ENCODE measurements at places on chromosomes 7 and 10.

- H3K4me3 ChIP-seq: no peak overlapping the region
- no peaks in the 10 kb centered on the region for H3K4me1 ChIP-seq
- H3K27ac ChIP-seq: no peak overlapping the region
- H3K36me3 ChIP-seq: no peaks in the 10 kb centered on the region
- peak; percentile 13 for DNase-seq
These were observed 178.3 kb upstream of the ZMIZ1 start for GRCh38 chr10:78890506-78890905.

DNA sequence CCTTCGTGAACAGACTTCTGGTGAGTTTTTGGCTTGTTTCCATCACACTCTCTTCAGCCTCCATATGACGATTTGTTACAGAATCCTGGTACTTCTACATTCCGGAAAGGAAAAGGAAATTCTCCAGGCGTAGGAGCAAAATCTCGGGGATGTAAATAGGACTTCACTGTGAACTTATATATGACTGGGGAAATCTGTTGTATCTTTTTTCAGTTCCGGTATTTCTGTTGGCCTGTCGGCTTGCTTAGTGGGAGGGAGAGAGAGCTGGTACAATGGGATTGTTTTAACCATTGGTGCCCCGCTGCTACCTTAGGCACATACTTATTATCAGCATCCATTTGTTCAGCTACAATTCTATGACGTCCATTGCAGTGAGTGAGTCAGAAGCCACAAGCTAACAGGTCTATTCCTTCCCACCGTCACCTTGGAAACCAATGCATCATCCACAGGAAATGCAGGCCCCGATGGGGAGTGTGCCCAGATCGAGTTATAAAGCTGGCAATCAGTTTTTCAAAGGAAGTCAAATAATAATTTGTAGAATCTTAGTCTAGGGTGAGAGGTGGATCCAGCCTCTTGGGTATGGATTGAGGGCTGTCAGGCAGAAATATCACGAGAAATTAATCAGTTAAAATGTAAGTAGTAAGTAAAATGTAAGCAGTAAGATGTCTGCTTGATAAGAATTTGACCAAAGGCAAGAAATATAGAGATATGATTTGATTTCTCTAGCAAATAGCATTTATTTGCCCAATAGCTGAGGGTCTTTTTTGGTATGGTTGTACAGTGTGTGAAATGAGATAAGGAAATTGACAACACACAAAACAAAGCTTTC, 92.0 kb upstream of the MKLN1 start:
- H3K4me3 ChIP-seq: no peak overlapping the region
- H3K27me3 ChIP-seq: no peaks in the 10 kb centered on the region
- no peaks in the 10 kb centered on the region for H3K4me1 ChIP-seq

GRCh38 chr7:116985575-116985974, 32.3 kb downstream of the ST7 start:
- no peaks in the 10 kb centered on the region for H3K4me1 ChIP-seq
- H3K36me3 ChIP-seq: no peaks in the 10 kb centered on the region
- H3K27ac ChIP-seq: no peak overlapping the region

DNA sequence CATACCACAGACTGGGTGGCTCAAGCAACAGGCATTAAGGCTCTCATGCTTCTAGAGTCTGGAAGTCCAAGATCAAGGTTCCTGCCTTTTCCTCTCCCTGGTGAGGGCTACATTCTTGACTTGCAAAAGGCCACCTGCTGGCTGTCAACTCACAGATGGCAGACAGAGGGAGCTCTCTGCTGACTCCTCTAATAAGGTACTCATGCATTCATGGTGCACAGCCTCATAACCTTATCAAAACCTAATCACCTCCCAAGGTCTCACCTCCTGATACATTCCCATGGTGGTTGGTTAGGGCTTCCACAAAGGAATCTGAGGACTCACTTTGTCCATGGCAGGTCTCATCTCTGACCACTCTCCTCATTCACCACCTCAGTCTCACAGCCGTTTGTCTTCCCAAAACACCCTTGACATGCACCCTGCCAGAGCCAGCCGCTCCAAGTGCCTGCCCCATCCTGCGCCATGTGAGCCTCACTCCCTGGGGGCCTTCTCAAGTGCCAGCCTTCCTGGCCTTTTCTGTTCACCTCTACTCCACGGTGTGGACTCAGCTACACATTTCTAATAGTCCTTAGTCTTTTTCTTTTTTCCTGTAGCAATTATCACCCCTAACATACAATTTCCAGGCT, 400.3 kb upstream of the ADARB2 start:
- H3K36me3 ChIP-seq: no peaks in the 10 kb centered on the region
- no peak for DNase-seq
- H3K27me3 ChIP-seq: no peaks in the 10 kb centered on the region
- no peak overlapping the region for H3K4me3 ChIP-seq
- no peaks in the 10 kb centered on the region for H3K4me1 ChIP-seq
- H3K27ac ChIP-seq: no peak overlapping the region

DNA sequence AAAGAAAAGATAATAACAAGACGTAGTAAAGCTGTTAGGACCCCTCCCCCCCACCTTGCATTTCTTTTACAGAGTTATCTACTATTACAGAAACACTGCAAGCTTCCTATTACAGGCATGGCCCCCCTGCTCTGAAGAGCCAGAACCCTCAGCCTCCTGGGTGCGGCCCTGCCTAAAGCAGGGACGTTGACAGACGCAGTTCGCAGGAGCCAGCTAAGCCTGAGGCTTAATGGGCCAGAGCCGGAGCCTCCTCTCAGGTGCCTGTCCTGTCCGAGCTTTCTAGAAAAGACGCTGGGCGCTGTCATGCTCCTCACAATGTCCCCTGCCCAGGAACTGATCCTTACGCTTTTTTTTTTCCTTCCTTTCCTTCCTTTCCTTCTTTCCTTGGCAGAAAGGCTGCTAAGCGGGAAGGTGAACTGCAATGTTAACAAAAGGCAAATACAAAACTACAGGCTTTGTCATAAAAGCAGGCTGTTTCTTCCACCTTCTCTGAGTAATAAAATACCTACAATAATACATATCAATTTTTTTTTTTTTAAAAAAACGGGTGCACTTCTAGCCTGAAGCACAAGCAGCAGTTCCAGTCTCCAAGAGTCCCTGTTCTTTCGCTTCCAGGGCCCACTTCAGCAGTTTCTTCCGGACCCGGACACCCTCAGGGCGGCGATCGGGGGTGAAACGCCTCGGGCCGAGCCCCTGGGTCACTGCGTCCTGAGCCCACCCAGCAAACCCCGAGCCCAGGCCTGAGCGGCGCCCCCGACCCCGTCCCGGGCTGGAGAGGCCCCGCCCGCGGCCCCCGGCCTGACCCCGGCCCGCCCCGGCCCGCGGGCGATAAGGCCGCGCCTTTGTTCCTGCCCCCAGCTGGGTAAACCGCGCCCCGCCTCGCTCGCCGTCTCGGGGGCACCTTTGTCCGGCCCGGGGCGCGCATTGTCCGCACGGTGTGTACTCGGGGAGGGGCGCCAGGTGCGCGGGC, 11.2 kb downstream of the MNX1 start:
- peaks cover 90% of the 10 kb centered on the region for H3K27me3 ChIP-seq
- no peak for DNase-seq
- no peak overlapping the region for H3K27ac ChIP-seq

DNA sequence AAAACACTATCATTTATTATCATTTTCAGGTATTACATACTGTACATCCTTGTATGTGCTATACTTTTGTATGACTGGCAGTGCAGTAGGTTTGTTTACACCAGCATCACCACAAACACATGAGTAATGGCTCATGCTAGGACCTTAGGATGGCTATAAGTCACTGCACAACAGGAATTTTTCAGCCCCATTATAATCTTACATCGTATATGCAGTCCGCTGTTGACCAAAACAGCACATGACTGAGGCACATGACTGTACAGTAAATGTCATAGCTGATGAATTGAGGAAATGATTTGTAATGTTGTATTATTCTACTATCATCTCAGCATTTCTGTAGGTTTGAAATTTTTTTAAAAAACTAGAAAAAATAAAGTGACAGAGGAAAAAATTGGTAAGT, 38.6 kb downstream of the BPGM start:
- no peak overlapping the region for H3K27ac ChIP-seq

GRCh38 chr7:28862595-28863272, 95.4 kb downstream of the TRIL start:
- no peak overlapping the region for H3K4me3 ChIP-seq
- no peak for DNase-seq
- no peaks in the 10 kb centered on the region for H3K4me1 ChIP-seq
- no peaks in the 10 kb centered on the region for H3K36me3 ChIP-seq
- H3K27ac ChIP-seq: no peak overlapping the region

GRCh38 chr7:155381852-155382801, 75.8 kb upstream of the EN2 start:
- DNase-seq: no peak
- H3K27ac ChIP-seq: no peak overlapping the region
- H3K4me3 ChIP-seq: peak overlapping the region; percentile 40

DNA sequence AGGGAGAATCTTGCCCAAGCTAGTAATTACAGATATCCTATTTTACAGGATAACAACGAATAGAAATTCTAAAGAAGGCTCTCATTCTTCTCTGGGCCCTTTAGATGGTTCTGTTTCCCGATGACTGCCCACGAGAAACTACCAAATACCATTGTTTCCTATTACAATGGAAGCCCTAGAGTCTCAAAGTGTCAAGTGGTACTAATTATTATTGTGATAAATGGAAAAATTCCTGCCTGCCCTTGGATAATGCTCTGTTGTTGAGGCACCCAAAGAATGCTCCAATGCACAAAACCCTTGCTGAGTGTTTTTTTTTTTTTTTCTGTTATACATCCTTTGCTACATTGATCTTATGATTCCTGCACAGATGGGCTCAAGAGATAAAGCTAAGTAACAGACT, 504.5 kb downstream of the XPNPEP1 start:
- H3K27me3 ChIP-seq: no peaks in the 10 kb centered on the region
- DNase-seq: no peak
- H3K4me1 ChIP-seq: no peaks in the 10 kb centered on the region
- H3K27ac ChIP-seq: no peak overlapping the region

DNA sequence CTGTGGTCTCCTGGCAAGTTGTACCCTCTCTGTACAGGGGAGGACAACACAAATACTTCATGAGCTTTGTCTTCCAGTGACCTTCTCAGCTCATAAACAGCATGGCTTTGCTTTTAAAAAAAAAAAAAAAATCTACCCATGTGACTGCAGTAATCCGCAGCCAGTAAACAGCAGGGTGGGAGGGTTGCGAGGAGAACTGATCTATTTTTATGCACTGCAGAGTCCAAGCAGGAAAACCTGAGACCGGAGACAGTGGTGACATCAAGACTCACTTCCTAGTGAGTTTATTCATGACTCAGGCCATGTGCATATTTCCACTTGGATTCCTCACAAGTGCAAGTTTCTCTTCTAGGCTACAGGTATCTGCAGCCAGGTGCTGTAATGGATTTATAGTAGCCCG, 127.9 kb downstream of the NRF1 start:
- no peak for DNase-seq
- no peak overlapping the region for H3K4me3 ChIP-seq
- no peaks in the 10 kb centered on the region for H3K4me1 ChIP-seq
- no peaks in the 10 kb centered on the region for H3K27me3 ChIP-seq
- peaks cover 73% of the 10 kb centered on the region for H3K36me3 ChIP-seq
- no peak overlapping the region for H3K27ac ChIP-seq

- no peak for DNase-seq
- H3K27me3 ChIP-seq: no peaks in the 10 kb centered on the region
- H3K4me3 ChIP-seq: no peak overlapping the region
- no peak overlapping the region for H3K27ac ChIP-seq
- H3K36me3 ChIP-seq: peaks cover 30% of the 10 kb centered on the region
- peaks cover 33% of the 10 kb centered on the region for H3K4me1 ChIP-seq
These were observed 2.3 kb downstream of the ZNHIT1 start for GRCh38 chr7:101220295-101220694.

DNA sequence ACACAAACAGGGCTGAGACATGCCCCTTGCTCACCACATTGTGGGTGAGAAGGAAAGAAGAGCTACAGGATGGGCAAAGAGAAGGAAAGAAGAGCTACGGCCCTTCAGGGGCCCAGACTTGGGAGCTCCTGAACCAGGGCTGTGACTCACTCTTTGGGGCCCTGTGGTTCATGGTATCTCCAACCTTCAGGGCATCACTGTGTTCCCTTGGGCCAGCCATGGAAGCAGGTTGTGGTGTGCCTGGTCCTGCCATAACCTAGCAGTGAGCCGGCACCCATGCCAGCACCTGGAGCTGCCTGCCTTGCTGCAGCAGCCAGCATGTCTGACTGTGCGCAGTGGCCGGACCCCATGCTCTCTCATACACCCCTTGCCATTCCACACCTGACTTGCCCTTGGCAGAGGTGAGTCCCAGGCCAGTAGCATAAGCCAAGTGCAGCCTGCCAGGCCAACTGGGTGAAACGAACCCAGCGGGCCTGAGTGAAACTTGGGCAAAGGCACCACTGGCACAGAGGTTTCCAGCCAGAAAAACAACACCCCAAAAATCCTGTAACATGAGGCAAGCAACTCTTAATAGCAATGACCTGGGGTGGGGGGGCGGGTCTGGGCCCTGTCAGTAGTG, 89.0 kb upstream of the CACUL1 start:
- H3K4me1 ChIP-seq: peaks cover 8% of the 10 kb centered on the region
- H3K27me3 ChIP-seq: no peaks in the 10 kb centered on the region
- DNase-seq: no peak
- no peak overlapping the region for H3K4me3 ChIP-seq

DNA sequence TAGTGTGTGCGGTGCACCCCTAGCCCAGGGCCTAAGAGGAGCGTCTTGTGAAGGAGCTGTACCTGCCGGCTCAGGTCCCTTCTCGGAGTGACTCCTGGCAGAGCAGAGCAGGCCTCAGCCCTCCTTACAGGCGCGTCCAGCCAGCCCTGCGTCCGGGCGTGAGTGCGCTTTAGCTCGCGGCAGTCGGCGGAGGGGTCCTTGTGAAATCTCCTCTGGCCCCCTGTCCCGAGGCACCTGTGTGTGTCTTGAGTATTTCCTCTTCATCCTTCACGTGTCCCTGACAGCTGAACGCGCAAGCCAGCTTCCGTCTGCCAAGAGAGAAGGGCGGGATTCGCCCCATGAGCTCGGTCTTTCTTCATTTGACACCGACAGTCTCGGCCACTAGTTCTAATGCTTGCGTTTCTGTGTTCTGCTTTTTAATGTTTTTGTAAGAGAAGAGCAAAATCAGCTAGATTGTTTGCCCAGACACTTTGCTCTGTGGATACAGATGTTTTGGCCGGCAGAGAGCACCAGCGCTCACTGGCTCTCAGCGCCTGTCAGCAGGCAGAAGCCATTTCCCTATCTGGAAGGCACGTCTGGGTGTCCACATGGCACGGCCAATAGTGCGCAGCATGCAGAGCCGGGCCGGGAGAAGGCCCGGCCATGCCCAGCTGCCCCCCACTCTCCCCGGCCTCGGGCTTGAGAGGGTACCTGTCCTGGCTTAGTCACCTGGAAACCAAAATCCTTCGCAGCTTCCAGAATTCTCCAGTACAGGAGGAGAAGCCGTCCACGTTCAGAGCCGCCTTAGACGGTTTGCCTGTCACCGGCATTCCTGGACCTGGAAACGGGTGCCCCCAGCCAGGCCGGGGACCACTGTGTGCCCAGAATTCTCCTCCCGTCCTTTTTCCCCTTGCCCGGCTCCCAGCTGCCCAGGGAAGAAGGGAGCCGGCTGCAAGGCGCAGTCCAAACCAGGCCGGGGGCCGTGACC, 7.0 kb downstream of the GET4 start:
- DNase-seq: peak; percentile 64
- H3K36me3 ChIP-seq: peaks cover 26% of the 10 kb centered on the region
- no peaks in the 10 kb centered on the region for H3K27me3 ChIP-seq
- H3K4me1 ChIP-seq: peaks cover 59% of the 10 kb centered on the region
- peak overlapping the region; percentile 6 for H3K4me3 ChIP-seq
- H3K27ac ChIP-seq: peak overlapping the region; percentile 36

- H3K4me1 ChIP-seq: no peaks in the 10 kb centered on the region
- H3K4me3 ChIP-seq: no peak overlapping the region
- no peaks in the 10 kb centered on the region for H3K36me3 ChIP-seq
- no peak for DNase-seq
- H3K27ac ChIP-seq: no peak overlapping the region
These were observed 32.6 kb upstream of the HERPUD2 start for GRCh38 chr7:35727571-35727970.

Data from suprapubic skin (tissue), 4 donors.